A549 treated with CpdA at 1 μM for 4 hours (cell line): ENCODE measurements at places on chromosomes 3 and 15. TPM values are rescaled to one million over a fixed set of nuclear protein-coding genes. Genes with fewer than 3 reads are reported as not detected.

CNTN4 gene
- not detected in 5 replicates for total RNA-seq

CTXN2 gene
- total RNA-seq = 0.03 to 0.05 TPM (median 0.04 TPM) in 3 of 5 replicates, not detected in the others

DPPA4 gene
- not detected in 5 replicates for total RNA-seq

SPATA12 gene
- total RNA-seq = 0.44 to 0.59 TPM (median 0.47 TPM) in 5 replicates
